Cerebellar nuclear complex (tissue), 1 donor: ENCODE measurements at places on chromosomes 2 and 18.

- no peak for DNase-seq
Observed at GRCh38 chr18:45557287-45557686, 58.0 kb upstream of the SLC14A2 start.

GRCh38 chr18:26840965-26841364, 24.5 kb downstream of the AQP4 start:
- DNase-seq, result no peak

DNA sequence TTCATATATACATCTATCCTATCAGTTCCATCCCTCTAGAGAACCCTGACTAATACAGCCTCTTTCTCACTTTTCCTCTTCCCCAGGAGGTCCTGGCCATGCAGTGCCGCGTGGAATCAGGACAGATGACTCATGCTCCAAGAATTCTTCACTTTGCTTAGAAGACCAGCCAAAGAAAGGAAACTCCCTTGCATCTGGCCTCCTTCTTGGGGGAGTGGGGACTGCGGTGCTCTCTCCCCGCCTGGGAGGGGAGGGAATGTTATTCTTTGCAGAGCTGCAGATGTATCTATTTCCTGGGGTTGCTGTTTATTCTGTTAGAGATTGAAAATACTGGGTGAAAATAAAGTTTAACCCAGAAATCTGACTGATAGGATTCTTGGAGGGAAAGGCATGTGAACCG, 111.5 kb upstream of the SH3BP4 start:
- DNase-seq, result no peak

DNA sequence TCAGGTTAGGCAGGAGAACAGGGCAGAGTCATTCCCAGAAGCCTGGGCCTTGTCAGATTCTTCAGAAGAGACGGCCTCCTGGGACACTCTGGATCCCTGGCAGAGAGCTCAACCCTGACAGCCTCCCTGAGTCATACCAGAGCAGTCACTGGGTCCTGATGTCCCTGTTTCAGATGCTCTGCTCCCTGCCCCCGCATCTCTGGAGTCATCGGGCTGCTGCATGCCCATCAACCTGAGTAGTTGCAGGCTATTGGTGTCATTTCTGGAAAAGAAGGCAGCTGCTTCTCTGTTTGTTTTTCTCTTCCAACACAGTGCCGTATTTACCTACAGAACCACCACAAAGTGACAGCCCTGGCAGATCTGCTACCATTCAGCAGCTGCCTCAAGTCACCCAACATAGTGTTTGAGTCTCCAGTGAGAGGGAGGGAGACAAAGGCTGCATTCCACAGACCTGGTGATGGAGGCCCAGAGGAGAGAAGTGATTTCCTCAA, 145.1 kb downstream of the B3GNT2 start:
- DNase-seq, result no peak

DNA sequence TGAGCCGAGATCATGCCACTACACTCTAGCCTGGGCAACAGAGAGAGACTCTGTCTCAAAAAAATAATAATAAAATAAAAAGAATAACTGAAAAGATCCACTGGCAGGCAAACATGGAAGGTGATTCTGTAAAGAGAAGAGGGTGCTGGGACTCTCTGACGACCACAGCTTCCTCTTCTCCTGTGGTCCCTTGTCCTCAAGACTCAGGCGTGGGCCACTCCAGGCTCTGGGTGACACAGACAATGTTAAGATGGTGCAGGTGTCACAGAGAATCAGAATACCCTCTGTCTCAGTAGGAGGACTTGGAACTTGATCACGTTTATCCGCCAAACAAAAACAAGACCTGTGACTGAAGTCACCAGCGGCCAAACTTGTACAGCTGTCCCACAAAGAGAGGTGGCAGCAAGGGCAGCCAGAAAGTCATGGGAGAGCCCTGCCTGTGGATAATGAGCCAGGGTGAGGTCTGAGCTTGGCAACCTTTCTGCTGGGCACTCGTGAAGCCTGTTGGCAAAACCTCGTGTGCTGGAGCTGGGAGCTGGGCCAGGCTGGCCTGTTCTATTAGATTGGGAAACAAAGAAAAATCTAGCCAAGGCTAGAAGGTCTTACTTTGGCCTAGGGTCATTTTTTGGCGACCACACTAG, 76.4 kb upstream of the ITGA6 start:
- DNase-seq, result peak; percentile 55

DNA sequence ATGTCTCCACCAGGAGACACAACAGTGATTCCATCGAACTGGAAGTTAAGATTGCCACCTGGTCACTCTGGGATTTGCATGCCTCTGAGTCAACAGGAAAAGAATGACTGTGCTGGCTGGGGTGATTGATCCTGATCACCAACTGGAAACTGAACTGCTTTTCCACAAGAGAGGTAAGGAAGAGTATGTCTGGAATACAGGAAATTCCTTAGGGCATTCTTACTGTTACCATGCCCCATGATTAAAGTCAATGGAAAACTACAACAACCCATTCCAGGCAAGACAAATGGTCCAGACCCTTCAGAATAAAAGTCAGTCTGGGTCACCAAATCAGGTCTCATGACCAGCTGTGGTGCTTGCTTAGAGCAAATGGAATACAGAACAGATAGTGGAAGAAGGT, 12.0 kb upstream of the DDX1 start:
- DNase-seq, result no peak

GRCh38 chr2:6301426-6301825, 564.3 kb downstream of the CMPK2 start:
- no peak for DNase-seq

GRCh38 chr2:136125236-136125635, 7.3 kb upstream of the CXCR4 start:
- no peak for DNase-seq

- no peak for DNase-seq
Observed at GRCh38 chr2:62344472-62344871, 148.6 kb downstream of the B3GNT2 start.

- no peak for DNase-seq
Observed at GRCh38 chr2:113218283-113219091, 44.7 kb downstream of the PSD4 start.

DNA sequence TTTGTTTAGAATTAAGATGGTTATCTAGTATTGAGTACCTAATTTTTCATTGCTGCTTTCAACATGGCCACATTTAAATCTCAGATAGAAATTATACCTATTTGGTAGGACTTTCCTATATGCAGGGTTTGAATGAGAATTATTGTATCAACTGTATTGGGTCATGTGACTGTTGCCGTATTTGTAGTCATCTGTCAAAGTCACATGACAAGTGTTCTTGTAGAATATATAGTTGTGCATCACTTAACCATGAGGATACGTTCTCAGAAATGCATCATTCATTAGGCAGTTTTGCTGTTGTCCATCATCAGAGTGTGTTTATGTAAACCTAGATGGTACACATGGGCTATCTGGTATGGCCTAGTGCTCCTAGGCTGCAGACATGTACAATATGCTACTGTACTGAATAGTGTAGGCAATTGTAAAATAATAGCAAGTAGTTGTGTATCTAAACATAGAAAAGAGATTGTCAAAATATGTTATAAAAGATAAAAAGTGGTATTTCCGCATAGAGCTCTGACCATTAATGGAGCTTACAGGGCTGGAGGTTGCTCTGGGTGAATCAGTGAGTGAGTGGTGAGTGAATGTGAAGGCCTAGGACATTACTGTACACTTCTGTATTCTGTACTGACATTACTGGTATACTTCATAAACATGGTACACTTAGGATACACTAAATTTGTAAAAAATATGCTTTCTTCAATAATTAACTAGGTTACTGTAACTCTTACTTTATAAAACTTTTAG, 123.7 kb downstream of the MAP4K4 start:
- DNase-seq, result no peak

- no peak for DNase-seq
Observed at GRCh38 chr2:138018866-138019688, 54.8 kb downstream of the HNMT start.

- no peak for DNase-seq
Observed at GRCh38 chr2:198135481-198135934, 331.1 kb downstream of the PLCL1 start.

DNA sequence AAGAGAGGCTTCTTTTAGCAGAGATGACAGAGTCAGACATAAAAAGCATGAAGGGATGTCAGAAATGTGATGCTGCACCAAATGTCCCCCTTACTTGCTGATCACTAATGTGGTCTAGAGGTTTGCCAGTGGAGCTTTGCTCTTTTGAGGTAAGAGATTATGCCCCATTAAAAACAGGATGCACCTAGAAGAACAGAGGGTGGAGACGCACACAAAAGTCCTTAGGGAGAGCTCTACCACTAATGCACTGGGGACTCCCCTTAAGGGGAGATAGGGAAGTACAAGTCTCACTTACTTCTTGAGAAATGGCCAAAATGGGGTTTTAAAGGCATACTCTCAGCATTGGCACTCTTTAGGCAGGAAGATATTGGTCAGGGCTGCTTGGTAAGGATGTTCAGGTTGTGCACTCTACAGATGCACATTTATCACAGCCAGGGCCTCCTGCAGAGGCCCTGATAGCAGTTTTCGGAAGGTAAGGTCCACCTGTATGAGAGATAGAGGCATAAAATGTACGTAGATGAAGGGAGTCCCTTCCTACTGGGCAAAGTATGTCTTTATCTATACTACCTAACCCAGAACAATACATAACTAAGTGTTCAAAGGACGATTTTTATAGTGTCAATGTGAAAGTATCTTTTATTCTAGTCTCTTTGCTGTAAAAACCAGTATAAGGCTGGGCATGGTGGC, 17.0 kb upstream of the SCYGR1 start:
- no peak for DNase-seq

GRCh38 chr2:208006337-208006736, 19.0 kb downstream of the PLEKHM3 start:
- no peak for DNase-seq
